ENCODE measurements at places on chromosomes 3 and 15.

- no peak for DNase-seq
Observed at GRCh38 chr3:182902236-182902635, 78.1 kb downstream of the DCUN1D1 start.

GRCh38 chr3:152104847-152105415, 163.8 kb upstream of the MBNL1 start:
- DNase-seq, result no peak

DNA sequence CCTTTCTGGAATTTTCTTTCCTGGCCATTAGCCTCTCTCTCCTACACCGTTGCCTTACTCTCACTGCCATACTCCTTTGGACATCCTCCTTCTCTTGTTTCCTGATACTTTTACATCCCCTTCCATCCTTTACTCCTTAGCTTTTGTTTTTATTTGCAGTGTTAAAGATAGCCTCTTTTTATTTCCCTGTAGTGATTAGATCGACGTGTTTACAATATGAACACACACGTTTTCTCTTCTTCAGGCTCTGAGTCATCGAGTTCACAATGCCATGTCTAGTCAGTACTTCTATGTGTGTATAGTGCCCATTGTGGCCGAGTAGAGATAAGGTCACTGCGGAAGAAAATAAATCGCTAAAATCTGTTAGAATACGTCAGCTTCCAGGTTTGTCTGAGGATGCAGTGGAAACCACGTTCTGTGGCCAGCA, 208.5 kb downstream of the LPP start:
- DNase-seq, result no peak

DNA sequence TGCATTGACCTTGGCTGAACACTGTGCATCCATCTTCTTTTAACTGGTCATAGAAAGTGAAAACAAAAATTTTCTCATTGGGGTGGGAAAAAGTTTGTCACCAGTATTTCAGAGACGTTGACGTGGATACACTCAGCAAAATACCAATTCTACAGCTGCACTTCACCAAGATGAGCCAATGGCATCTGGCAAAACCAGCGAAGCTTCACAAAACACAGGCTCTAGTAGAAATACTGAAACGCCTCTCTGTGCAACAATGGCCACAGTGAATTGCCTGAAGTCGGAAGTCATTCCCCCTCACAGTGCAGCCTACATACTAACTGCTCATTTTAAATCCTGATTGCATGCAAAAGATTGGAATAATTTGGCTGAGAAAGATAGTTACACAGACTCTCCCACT, 17.0 kb downstream of the PCYT1A start:
- DNase-seq, result no peak

- no peak for DNase-seq
Observed at GRCh38 chr3:191702121-191702520, 241.2 kb downstream of the PYDC2 start.

DNA sequence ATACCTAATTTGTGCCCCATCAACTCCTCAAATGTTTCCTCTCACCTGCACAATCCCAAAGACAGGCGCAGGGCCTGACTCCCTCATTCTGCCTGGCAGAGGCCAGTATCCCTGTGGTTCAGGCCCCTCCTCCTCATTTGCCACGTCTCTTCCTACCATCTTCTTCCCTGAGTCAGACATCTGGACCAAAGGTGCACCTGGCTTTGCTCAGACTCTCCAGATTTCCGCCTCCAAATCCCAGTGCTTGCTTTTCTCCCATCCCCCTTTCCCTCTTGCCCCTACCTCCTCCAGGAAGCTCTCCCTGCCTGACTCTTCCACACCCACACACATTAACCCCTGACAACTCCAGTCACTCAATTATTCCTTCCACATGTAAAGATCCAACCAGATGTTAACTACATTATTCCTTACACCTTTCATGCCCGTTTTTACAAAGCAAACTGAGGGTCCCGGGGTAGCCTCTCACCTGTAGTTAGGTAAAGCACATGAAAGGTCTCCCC, 19.6 kb downstream of the SEMA7A start:
- DNase-seq, result no peak

DNA sequence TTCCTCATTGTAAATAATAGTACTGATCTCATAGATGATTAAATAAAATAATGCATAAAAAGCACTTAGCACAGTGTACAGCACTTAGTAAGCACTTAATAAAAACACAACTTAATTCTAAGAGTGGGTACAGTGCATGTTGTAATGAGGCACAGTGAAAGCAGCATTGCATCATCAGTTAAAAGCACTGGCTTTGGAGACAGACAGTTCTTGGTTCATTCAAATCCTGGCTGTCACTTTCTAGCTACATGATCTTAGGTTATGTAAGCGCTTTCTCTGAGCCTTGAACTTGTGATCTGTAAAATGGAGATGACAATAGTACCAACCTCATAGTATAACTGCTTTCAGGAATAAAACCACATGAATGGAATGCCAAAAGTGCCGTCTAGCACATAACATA, 151.5 kb downstream of the DPH6 start:
- no peak for DNase-seq

DNA sequence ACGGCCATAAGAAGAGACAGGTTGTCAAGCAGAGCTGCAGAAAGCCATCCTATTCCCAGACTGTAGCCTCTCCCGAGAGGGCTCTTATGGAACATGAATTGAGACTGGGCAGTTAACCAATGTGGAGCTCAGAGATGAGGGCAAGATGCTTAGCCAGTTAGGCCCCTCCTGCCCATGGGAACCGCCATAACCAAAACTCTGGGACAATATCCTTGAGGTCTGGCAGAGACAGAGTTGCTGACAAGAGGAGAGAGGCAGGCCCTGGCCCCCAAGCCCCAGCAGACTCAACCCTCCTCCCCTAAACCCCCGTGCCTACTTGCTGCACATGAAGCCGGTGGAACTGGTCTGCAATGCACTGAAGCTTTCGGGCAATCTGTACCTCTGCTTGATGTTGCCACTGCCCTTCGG, 4.8 kb downstream of the BMF start:
- no peak for DNase-seq

DNA sequence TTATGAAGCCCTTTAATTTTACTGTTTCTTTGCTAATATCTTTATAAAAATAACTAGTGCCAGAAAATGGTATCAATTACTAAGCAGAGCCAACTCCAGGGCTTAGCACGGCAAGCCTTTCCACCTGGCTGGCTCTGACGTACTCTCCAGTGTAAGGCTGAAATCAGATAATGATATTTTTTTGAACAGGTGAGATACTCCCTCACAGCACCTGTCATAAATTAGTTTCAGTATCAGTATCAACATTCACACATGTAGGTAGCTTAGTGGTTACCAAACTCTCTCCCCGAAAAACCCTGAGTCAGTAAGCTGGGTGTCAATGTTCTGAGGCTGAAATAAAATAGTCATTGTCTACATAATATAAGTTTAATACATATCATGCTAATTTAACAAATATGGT, 710.1 kb downstream of the SQOR start:
- no peak for DNase-seq

GRCh38 chr3:160401291-160402095, 2.0 kb downstream of the SMC4 start:
- DNase-seq, result no peak

GRCh38 chr3:13544293-13544831, 4.6 kb upstream of the FBLN2 start:
- DNase-seq, result peak; percentile 19

DNA sequence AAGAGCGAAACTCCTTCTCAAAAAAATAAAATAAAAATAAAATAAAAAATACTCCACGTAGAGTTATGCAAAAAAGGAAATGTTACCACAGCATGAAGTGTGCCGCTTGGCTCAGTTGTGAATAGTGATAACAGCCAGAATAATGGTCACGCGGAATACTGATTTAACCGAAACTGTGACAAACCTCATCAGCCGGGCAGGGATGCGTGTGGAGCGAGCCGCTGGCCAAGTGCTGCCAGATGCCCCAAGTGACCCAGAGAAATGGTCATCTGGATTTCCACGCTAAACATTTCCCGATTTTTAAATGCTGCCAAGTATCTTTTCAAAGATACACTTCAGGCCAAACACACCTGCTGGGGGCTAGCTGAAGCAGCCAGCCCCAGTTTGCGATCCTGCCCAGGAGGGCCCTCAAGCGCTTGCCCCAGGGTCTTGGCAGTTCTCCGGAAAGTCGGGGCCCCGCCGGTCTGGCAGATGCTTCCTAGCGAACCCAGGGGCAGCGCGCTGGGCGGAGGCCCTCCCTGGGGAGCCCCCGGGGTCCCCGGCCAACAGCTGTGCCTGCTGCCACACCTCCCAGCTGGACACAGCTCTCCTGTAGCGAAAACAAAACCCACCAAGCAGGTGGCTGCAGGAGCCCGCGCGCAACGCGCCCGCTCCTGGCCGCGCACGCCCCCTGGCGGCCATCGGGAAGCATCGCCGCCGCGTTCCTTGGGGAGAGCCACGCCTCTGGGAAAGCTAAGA, 35.1 kb downstream of the CMTM6 start:
- peak; percentile 55 for DNase-seq

GRCh38 chr3:179324270-179324754, 1.5 kb downstream of the ZNF639 start:
- no peak for DNase-seq

- no peak for DNase-seq
Observed at GRCh38 chr3:176920766-176921160, 276.5 kb downstream of the TBL1XR1 start.

GRCh38 chr3:125110876-125111480, 55.2 kb upstream of the HEG1 start:
- no peak for DNase-seq

GRCh38 chr3:46261926-46262594, 19.8 kb downstream of the CCR3 start:
- DNase-seq, result no peak

DNA sequence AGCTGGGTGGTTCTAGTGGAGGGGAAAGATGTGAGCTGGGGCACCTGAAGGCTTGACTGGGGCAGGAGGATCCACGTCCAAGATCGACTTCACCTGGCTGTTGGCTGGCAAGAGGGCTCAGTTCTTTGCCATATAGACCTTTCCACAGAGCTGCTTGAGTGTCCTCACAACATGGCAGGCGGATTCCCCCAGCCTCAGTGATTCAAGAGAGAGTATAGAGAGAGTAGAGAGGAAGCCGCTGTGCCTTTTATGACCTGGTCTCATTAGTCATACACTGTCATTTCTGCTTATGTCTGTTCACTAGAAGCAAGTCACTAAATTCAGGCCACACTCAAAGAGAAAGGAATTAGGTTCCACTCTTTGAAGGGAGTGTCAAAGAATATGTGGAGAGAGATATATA, 101.6 kb downstream of the APBA2 start:
- no peak for DNase-seq

- no peak for DNase-seq
Observed at GRCh38 chr3:111238885-111239284, 167.3 kb downstream of the NECTIN3 start.

DNA sequence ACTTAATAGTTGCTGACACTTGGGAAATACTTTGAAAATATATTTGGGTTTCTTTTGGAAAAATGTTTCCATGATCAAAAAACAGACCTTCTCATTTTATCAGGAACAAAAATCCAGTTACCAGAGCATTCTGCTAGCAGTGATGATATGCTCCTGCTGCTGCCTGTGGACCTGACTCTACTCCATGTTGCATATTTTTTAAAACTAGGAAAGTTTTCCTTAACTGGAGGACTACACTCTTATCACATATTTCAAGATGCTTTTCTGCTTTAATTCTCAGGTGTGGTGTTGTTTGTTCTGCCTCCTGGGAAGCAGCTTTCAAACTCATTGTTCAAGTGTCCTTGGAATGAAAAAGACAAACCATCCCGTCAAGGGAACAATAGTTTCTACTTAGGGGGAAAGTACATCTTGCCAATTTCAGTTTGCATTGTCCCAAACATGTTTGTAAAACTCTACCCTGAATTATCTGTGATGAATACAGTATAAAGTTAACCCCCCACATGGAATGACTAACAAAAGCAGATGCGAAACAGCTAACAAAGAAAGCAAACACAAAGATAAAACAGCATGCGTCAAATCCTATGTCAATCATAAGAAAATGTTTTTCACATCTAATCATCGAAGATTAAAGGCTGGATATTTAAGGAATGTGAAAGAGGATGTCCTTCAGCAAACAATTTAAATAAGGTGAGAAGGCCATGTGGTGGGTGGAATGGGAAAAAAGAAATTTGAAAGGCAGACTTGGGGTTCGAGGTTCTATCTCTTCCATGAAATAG, 40.1 kb upstream of the PSMD6 start:
- no peak for DNase-seq

GRCh38 chr3:45572755-45573154, 21.8 kb upstream of the LIMD1 start:
- no peak for DNase-seq

DNA sequence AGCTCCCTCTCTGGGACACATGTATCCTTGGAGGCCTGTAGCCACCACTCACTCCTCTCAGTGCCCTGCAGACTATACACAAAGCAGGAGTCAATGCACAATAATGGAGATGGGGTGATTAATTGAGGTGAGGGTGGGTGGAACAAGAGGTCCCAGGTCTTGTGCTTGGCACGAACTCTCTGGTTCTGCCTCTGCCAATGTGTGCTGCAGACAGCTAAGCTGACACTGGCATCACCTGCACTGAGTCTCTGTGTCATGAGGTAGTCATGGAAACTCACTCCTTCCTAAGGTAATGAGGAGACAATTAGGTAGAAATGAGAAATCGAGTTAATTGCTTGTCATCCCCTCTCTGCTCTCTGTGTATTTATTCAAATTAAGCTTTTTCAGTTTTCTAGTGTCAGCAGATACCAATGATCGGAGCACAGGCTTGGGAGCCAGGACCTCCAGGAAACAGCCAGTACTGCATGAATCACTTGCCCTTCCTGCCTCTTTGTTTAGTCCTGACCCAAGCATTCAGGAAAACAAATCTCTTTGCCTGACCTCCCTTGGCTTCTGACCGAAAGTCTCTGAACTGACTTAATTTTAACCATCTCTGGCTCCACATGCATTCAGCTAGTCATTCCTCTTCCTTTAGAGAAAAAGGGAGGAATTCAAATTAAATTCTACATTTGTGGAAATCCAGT, 56.7 kb downstream of the DRD3 start:
- no peak for DNase-seq

DNA sequence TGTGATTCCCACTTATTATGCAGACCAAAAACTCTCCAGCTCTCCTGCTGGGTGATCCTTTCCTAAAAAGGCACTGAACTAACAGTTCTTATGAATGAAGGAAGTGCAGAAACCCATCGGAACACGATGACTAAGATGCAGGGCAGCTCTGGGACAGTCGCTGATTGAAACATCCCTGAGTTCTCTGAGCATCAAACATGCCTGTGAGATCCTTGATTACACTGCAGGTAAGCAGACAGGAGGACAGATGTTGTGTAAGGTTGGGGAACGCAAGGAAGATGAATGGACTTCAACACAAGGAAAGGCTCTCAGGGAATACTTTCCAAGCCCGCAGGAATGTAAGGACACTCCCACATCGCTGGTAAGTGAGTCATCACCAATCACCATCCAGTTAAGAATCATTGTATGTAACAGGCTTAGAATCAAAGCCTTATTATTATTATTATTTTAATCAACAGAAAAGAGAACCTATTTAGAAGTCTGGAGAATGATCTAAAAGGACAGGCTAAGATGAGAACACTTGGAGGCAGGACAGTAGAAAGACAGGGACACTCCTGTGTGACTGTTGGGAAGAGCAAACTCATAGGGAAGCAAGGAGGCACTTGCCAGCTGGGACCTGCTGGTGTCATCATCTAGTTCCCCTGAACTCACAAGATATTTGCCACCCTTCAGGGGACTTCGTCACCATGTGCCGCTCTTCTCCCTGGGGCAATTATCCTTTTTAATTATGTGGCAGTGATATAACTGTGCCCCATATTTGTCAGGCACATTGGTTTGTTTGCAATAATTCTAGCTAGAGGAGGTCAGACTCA, 26.0 kb downstream of the TMEM158 start:
- DNase-seq, result no peak
